Epithelial cell of esophagus (primary cell): ENCODE measurements at places on chromosomes 7 and 10.

GRCh38 chr10:78830976-78831375, 237.8 kb upstream of the ZMIZ1 start:
- no peak for DNase-seq

GRCh38 chr10:17561111-17561510, 56.1 kb downstream of the HACD1 start:
- peak; percentile 62 for DNase-seq

GRCh38 chr7:11899247-11899646, 67.2 kb upstream of the THSD7A start:
- DNase-seq, result no peak

- DNase-seq, result no peak
These were observed 339.4 kb downstream of the PRPF18 start for GRCh38 chr10:13925971-13926780.

- peak; percentile 19 for DNase-seq
These were observed 815 bp downstream of the NEUROG3 start for GRCh38 chr10:69572159-69573055.

- no peak for DNase-seq
These were observed 117.2 kb downstream of the CLEC2L start for GRCh38 chr7:139640681-139641080.

DNA sequence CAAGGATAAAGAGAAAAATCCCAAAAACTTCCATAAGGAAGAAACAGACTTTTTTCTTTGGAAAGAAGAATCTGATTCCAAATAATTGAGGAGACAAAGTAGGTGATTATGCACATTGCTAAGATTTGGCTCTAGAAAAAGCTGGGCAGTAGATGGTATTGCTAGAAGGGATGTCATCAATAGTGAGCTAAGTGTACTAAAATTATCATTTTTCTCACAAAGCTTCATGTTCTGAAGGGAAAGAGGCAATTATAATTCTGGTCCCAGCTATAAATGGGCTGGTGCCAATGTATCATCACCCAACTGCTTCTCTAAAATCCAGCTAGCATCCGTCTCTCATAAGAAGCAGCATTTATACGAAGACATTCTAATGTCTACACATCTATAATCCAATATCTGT, 23.9 kb downstream of the STEAP1 start:
- no peak for DNase-seq

GRCh38 chr7:7148798-7149481, 33.4 kb upstream of the C1GALT1 start:
- DNase-seq, result peak; percentile 58

DNA sequence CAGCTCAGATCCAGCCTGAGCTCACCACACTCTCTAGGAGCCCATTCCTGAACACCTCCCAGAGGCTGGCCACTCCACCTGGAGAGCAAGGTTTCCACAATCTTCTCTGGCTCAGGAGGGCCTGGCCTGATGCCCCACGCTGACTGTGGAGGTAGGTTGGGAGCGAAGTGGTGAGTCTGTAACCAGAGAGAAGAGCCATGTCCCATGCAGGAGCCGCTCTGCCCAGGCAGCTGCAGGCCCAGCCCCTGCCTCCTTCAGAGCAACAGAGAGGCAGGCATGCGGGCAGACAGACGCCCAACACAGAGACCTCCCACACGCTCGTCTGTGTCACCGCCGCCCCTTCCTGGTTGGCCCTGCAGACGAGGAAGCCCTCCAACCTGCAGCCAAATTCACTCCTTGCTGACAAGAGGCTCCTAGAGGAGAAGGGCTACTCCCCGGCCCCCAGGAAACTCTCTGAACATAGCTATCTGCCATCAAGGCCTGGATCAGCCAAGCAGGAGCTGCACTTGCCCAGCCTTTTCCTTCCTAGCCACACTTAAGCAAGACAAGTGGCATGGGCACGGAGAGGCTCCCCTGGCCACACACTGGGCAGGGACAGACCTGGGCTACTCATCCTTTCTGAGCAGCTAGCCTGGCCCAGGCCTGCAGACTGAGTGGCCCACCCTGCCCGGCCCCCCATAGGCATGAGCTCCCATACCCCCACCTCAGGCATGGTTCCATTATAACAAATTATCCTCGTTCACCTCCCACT, 101.9 kb downstream of the GRID1 start:
- DNase-seq, result no peak

- DNase-seq, result no peak
These were observed 98.5 kb upstream of the GNAI1 start for GRCh38 chr7:80036107-80036506.

DNA sequence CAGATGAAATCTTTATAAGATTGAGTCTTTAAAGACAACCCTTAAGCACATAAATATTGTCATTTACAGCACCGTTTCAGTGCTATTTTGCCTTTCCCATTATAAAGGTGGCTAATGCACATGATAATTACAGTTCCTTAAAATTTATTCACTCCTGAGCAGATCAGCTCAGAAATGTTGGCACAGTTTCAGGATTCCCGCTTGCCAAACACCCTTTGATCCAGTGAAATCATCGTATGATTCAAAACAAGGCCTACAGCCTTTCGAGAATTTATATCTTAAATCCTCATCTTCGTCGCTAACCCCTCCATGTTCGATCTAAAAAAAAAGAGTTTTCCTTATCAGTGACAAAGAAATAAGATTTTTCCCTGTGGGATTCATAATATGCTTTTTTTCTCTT, 14.1 kb upstream of the SOSTDC1 start:
- DNase-seq, result no peak

- DNase-seq, result no peak
These were observed 50.8 kb upstream of the ECHDC3 start for GRCh38 chr10:11691319-11691755.

DNA sequence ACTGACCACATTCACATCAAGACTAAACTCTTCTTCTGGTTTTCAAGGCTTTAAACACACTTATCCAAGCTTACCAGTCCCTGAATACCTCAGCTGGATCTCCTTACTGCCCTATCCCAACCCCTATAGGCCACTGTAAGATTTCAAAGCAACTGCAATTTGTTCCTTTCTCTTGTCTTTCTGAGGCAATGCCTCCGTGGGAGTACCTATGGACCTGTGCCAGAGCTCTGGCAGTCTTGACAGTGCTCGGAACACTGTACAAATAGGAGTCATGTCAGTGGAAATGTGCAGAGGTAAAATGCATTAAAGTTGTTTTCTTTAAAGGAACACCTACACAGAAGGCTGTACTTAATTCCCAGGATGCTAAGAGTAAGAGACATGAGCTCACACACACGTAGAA, 124.7 kb downstream of the CNOT4 start:
- peak; percentile 42 for DNase-seq

DNA sequence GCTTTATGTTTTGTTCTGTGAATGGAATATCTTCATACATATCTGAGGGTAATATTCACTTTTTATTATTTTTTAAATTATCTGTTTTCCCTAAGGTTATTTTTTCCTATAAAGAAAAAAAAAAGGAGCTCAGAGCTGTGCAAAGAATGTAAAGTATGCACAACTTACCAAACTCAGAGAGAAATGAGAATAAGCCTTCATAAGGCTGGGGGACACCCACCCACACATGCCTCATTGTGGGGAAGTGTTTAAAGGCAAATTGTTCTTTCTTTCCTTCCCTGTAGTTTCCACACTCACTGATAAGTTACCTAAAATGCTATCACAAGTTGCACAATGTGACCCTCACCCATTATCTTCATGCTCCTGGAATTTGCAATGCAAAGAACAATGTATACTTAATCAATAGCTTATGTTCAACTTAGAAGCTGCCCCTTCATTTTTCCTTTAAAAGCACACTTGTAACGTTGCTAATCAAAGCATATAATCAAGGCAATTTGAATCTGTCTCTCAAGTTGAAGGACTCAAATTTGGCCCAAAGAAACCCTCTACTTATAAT, 108.1 kb downstream of the GNAT3 start:
- DNase-seq, result no peak

DNA sequence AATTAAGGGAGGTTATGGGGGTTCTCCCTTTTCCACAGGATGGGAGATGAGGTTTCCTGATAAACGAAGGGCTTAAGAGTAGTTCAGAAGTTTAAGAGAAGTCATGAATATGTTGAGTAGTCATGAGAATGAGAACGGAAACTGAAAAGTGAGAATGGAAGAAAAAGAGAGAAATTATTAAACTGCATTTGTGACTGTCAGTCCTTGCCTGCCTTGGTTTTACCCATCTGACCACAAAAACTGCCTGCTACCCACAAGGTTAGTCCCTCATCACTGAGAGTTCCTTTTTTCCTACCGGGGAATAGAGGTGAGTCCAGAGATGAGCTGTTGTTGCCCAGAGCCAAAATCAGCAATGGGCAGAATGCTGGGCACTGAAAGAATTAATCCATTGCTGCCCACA, 174.1 kb upstream of the BET1 start:
- DNase-seq, result no peak

GRCh38 chr10:110354322-110354766, 49.6 kb upstream of the SMNDC1 start:
- peak; percentile 89 for DNase-seq
